ENCODE measurements at places on chromosomes 4 and X. TPM values are rescaled to one million over a fixed set of nuclear protein-coding genes. Genes with fewer than 3 reads are reported as not detected.

DNA sequence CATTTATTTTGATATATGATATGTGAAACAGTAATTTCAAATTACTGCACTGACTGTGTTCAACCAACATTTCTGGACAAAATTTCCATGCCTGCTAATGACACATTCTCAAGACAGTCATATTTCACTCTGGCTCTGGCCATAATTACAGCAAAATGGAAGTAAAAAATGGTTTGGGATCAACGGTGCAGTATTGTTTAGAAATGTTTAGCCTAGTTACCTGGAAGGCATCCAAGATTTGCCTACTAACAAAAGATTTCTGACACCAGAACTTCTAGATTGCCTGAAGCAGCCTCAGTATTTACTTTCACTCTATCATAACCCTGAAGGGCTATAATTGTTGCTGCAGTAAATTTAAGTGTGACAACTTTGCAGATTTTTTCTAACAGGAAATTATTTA lies 416.3 kb downstream of the PCDH10 start:
- peak; percentile 12 for DNase-seq

DNA sequence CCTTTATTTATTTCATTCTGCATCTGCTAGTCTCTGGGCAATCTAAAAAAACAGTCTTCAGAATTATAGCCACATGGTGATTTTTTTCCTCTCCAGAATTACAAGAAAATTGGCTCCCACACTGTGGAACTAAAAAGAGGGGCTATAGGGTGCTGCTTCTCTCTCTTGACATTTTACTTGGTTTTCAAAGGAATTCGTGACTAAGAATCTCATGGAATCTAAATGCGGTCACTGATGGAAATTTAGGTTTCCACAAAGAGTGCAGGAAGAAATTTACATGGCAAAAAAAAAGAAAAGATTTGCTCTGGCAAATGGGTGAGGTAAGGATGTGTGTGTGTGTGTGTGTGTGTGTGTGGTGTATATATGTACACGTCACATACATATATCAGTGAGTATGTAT lies 10.2 kb downstream of the ATXN3L start:
- DNase-seq: no peak

DNA sequence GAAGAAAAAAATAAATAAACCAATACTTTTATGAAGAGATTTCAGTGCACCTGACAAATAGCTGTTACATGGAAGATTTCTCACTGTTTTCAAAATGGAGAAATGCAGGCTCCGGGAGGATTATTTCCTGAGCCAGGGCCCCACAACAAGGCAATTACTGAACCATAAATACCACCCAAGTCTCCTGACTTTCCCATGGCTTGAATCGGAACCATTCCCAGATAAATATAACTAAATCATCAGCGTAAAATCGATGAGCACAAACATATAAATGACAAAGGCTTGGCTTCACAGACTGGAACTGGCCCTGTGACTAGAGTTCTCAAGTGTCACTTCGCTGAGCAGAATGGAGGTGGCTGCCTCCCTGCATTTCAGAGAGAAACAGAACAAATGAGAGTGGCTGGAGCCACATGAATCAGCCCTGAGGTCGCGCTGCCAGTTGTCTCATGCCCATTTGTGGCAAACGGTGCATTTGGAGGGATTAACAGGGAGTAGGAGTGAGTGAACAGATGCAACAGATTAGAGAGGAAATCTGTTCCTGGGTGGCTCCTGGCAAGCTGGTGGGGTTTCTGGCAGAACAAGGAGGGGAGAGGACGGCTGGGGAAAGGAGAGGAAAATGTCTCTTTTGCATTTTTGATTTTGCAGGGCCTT lies 57.3 kb upstream of the STIM2 start:
- no peak for DNase-seq

DNA sequence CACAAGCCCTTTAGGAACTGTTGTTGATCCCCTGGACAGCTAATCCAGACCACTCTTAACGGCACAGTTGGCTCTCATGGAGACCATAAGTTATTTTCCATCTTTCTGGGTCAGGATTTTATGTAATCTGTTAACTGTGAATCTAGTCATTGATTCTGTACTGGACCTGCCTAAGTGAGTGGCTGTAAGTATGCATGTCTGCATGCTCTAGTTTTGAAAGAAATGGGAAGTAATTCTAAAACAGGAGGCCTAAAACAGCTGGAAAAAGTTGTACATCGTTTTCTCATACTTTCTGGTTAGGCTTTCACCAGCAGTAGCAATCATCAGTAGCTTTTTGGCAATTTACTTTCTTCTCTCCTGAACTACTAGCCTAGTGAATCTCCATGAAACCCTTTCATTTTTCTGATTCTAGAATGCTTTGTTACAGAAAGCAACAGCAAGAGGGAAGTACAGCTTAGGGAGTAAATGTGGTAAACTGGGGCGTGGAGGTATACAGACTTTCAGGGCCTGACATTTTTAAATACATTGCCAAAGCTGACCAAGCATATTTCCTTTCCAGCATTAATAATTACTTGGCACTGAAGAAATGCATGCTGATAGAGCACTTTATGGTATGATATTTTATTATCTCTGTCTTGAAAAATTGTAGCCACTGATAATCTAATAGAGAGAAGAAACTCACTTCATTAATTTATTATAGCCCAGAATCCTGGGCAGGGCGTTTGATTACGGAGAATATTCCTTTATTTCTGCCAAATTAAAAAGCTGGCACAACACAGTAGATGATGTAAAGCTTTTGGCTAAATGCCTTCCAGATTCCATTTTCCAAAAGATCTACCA lies 202.7 kb downstream of the BANK1 start:
- DNase-seq: no peak

GRCh38 chrX:152663086-152663485 lies 25.4 kb downstream of the GABRQ start:
- no peak for DNase-seq

DNA sequence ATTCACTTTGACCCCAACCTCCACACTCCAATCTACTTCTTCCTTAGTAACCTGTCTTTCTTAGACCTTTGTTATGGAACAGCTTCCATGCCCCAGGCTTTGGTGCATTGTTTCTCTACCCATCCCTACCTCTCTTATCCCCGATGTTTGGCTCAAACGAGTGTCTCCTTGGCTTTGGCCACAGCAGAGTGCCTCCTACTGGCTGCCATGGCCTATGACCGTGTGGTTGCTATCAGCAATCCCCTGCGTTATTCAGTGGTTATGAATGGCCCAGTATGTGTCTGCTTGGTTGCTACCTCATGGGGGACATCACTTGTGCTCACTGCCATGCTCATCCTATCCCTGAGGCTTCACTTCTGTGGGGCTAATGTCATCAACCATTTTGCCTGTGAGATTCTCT lies 344 bp downstream of the OR13H1 start:
- no peak for DNase-seq

DNA sequence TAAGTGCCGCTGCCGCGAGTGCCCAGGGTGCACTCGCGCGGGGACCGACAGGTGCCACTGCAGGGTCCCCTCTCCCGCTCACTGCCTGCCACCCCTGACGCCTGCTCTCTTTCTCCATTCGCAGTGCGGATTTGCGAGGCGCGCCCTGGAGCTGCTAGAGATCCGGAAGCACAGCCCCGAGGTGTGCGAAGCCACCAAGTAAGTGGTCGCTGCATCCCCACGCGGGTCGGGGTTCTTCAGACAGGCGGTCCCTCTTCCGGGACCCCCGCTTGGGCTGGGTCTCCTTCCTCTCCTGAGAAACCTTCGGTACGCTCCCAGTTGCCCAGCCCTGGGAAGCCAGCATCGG lies 547 bp downstream of the GUCY1A1 start:
- DNase-seq: no peak

- no peak for DNase-seq
Measured at GRCh38 chrX:141732031-141732430, 33.5 kb upstream of the SPANXD start.

IGBP1 gene
- 109 TPM for polyA plus RNA-seq

- no peak for DNase-seq
Measured at GRCh38 chr4:21522296-21522695, 426.3 kb downstream of the KCNIP4 start.

PRSS12 gene
- 19.6 TPM for polyA plus RNA-seq

- DNase-seq: no peak
Measured at GRCh38 chrX:134174859-134175258, 62.1 kb upstream of the CCDC160 start.

DNA sequence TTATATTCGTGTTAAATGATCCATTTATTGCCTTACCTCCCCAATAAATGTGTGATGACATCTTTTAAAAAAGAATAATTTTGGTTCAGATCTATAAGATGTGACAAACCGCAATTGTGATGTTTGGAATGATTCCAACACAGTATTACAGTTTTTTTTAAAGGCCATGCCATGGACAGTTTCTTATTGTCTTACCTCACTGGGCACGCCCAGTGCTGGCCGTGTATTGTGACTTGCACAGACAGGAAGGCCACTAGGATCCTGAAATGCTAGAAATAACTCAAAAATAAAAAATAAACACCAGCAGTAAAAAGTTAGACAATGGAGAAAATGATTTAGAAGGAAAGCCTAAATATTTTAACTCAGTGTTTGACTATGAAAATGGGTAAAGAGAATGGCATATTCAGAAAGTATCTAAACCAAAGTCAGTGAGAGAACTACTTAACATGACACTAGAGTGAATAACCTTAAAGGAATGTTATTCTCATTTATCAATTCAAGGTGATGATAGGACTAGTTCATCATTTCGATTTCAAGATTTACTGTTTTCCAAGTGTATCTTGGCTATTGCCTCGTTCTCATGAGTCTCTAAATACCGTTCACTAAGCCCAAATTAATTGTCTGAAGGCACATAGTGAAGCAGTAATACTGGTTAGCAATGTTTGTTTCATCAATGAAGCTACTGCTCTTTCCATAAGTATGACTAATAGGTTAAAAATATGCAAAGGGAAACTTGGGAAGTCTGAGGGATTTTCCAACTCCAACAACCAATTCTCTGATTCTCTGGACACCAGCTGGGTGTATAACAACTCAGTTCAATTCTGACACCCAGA lies 46.1 kb upstream of the VEGFC start:
- no peak for DNase-seq

DNA sequence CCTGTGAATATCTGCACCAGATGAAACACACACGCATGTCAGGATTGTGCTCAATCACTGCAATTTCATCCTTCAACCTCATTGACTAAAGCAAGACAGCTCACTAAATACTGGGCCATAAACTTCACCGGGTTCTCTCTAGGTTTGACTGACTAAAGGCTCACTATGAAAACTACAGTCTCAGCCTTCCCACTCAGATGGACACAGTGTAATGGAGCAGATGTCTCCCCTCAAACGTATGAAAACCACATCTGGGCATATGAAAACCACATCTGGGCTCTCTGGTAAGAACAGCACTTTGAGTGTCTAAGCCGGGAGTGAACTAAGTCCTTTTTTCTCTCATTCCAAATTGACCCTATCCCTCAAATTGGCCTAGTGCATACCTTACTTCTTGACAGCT lies 15.2 kb downstream of the GEMIN8 start:
- DNase-seq: no peak

GRCh38 chr4:109979920-109980717 lies 67.4 kb downstream of the EGF start:
- DNase-seq: no peak

GRCh38 chrX:111052478-111052877 lies 43.5 kb upstream of the PAK3 start:
- DNase-seq: no peak

SMIM10 gene
- 10.5 TPM for polyA plus RNA-seq

DOK7 gene
- 0.42 TPM for polyA plus RNA-seq

DNA sequence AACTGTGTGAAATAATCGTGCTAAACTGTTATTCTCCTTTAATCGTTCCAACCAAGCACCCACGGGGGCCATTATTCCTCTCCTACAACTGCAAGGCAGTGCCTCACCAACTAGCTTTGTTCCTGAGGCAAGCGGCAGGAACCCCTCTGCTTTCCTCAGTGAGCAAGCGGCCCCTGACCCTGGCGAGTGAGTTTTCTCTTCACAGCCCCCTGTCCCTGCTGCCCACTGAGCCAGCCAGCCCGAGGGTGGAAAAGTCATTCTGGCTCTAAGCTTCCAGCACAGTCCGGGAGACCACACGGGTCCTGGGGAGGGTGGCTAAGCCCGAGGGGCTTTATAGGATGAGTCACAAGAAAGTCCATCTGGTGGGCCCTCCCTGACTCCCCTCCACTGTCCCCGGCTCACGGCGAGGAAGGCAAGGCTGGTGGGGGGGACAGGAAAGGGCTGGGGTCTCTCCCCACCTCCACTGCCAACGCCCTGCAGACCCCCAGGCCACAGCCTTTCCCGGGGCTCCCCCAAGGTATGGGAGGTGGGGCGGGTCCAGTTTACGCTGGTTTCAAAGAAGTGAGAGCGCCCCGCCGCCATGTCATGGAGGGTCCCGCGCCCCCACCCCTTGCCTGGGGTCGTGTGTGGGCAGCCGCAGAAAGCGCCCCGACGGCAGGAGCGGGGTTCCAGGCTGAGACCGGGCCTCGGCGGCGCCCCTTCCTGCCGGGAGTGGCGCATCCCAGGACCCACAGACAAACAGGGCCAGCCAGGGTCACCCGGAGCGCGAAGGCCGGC lies 45.0 kb downstream of the CPLX1 start:
- no peak for DNase-seq

STOX2 gene
- polyA plus RNA-seq: 13.5 TPM

- peak; percentile 45 for DNase-seq
Measured at GRCh38 chr4:180665994-180666824, 1577.0 kb upstream of the TENM3 start.

- DNase-seq: no peak
Measured at GRCh38 chr4:41399231-41399630, 138.7 kb upstream of the LIMCH1 start.

PLP1 gene
- polyA plus RNA-seq: 5.1 TPM

DNA sequence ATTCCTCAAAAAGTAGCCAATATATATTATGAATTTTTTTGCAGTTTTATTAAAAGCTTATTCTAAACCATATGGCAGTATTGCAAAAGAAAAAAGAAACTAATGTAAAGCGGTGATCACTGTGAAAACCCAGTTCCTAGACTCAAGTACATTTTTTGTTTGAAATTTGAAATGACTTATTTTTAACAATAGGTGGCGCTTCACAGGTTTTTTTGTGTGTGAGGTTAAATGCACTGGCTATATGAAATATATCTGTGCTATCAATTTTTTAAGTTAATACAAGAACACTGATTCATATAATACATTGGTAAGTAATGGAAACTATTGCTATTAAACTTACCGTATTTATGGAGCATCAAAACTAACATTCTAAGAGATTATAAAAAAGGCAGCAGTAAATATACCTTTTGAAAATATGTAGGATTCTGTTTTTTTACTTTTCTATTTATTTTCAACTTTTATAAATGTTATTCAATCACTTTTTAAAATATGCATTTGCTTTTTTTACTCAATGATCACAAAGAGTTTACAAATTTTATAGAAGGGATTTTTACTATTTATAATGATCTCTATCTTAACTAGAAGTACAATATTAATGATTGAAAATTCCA lies 5.6 kb upstream of the SPRY1 start:
- DNase-seq: no peak

RPS6KA6 gene
- polyA plus RNA-seq: 17.4 TPM

PABPC1L2A gene
- polyA plus RNA-seq: 0.05 TPM

- no peak for DNase-seq
Measured at GRCh38 chr4:83591730-83592129, 55.8 kb downstream of the GPAT3 start.

AMBN gene
- polyA plus RNA-seq: 0.95 TPM

CC2D2A gene
- 56.5 TPM for polyA plus RNA-seq

DNA sequence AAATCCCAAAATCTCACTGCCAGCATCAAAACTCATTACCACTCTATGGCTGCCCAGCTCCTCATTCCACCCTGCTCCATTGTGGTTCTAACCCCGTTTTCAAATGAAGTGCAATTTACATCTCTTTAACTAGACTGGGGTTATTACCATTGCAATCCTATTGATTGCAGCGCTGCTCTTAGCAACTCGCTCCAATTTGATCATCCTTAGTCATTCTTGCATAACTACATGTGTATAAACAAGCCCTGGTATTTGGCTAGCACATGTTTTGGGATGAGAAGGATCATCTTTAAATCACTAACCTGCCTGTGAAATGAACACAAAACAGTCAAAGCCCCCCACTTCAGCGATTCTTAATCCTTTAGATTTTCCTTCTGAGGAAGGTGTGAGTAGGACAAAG lies 340.1 kb upstream of the PPARGC1A start:
- no peak for DNase-seq
